ENCODE measurements at places on chromosomes 1 and 21.

GRCh38 chr1:85460555-85461088 lies 4.3 kb downstream of the DDAH1 start:
- DNase-seq = no peak

- no peak for DNase-seq
These were observed 17.1 kb downstream of the PRXL2B start for GRCh38 chr1:2603521-2604155.

GRCh38 chr1:113125517-113125916 lies 52.5 kb downstream of the LRIG2 start:
- DNase-seq = no peak

- no peak for DNase-seq
These were observed 9.5 kb downstream of the ZBTB7B start for GRCh38 chr1:155012026-155012546.

DNA sequence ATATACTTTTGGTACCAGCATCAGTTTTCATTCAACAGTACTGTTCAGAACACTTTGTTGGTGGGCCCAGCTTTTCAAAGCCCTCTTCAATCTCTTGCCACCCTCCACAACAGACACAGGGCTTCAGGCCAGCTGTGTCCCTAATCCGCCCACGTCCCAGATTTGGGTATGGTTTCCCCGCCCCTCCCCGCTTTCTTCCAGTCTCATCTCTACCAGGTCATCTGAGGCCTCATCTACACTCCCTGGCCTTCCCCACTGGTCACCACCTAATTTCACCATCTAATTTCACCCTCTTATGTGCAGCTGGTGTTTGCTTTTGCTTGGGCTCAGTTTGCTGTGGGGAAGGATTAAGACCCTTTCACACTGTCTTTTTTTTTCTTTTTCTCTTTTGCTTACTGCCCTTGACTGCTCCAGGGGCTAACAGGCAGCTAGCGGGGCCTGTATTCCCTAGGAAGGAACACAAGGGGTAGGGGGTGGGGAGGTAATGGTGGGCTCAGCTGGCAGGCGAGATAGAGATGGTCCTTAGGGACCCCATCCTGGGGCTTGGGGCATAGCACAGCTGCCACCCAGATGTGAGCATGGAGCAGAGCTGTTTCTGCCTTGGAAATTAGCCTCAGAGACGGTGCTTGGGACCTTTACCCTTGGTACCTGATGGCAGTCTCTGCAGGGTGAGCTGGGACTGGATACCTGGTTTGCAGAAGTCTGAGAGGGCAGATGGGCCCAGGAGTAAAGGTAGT lies 3.8 kb upstream of the EPB41 start:
- DNase-seq = no peak
